ENCODE measurements at places on chromosomes 5 and 9.
A peak's percentile ranks its signal among the peaks of the same experiment; 100 is the strongest.

DNA sequence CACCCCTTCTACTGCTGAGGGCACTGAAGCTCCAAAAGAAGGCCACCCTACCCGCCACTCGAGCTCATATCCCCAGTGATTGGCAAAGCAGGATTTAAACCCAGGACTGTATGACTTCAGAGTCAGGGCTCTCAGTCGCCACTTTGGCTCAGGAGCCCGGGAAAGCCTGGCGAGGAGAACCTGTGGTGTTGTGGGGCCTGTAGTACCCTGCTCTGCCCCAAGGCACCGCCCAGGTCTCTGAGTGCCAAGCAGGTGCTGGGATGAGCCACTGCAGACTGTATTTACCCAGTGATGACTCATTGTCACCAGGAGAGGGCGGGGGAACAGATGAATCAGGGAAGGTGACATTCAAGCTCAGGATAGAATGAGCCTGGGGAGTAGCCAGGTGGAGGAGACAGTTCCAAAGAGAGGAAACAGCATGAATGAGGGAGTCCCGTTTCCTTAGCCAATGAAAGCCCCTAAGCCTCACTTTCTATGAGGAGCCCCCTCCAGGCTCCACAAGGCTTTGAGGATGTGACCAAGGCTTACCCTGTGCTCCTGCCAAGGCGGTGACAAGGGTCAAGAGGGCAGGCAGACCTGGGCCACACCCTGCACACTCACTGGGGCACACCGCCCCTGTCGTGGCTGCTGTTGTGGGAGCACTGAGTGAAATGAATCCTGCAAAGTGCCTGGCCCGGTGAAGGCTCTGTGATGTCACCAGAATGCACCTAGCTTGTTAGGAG is 17.8 kb upstream of the DPM2 start:
- peak; percentile 89 for DNase-seq

DNA sequence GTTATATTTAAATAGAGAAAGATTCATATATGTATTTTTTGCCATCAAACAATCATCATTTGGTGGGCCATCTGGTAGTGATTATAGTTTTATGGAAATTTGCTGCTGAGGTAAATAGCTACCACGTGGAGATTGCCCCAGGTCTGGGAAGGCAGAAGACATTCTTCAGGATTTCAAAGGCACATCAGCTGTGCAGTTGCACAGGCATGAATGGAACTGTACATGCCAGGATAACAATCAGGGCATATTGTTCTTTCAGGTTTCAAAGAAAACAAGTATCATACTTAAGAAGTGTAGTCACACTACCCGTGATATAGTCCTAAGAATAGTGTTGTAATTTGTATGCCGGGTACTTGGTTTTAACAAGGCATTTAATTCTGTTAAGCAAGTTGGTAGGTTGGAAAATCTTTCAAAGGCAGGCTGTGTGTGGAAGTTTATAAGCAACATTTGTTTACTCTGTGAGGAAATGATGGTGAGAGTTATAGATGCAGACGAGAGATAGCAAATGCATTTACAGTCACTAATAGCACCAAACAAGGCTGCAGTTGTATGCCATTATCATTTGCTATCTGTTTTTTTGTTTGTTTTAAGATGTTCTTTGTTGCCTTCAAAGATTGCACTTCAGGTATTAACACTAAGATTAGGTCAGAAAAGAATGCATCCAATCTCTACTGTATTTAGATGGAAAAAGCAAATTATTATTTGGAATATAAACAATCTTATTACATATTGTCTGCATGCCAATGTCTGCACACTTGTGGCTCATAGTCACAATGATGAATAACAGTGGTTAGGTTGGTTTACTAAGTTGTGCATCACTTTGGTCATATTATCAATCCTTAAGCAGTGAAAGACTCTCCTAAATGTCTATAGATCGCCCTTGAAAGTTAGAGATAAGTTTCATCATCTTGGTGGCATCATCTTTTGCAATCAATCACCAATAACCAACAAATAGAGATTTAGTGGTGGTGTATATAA is 55.3 kb downstream of the RPS23 start:
- DNase-seq: no peak

GRCh38 chr9:116174347-116174746 is 20.8 kb downstream of the PAPPA start:
- no peak for DNase-seq

DNA sequence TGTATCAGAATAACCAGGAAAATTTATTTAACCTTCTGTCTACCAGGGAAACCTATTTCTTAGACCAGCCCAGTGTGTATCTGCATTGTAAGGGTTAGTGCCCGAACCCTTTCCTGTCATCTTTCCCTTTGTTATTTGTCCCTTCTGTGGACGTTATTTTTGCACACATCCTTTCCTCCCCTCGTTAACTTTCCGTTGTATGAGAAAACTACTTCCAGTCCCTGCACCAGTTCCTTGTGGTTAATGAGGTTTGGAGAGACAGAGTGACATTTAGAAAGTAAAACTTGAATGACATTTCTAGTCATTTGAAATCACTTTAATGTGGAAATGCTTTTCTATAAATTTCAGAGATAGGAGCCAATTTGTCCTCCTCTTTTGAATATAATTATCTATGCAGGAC is 4.3 kb upstream of the IFNB1 start:
- no peak for DNase-seq

DNA sequence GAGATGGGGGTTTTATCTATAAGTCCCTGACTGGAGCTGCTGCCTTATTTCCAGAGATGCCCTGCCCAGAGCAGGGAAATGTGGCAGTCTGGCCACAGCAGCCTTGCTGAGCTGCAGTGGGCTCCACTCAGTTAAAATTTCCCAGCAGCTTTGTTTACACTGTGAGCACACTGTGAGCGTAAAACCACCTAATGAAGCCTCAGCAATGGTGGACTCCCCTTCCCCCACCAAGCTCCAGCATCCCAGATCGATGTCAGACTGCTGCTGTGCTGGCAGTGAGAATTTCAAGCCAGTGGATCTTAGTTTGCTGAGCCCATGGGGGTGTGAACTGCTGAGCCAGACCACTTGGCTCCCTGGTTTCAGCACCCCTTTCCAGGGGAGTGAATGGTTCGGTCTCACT is 208.7 kb upstream of the RAI14 start:
- DNase-seq: no peak

DNA sequence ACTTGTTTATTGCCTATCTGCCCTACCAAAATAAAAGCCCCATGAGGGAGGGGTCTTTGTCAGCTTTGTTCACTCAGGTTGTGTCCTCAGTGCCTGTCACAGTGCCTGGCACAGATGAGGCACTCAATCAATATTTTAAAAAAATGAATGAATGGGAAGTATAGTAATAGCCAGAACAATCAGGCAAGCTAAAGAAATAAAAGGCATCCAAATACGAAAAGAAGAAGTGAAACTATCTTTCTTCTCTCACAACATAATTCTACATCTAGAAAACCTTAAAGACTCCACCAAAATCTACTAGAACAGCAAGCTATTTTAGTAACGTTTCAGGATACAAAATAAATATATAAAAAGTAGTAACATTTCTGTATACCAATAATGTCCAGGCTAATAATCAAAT is 37.8 kb upstream of the C5orf63 start:
- no peak for DNase-seq

GRCh38 chr5:139141446-139142204 is 56.5 kb downstream of the SIL1 start:
- DNase-seq: no peak

DNA sequence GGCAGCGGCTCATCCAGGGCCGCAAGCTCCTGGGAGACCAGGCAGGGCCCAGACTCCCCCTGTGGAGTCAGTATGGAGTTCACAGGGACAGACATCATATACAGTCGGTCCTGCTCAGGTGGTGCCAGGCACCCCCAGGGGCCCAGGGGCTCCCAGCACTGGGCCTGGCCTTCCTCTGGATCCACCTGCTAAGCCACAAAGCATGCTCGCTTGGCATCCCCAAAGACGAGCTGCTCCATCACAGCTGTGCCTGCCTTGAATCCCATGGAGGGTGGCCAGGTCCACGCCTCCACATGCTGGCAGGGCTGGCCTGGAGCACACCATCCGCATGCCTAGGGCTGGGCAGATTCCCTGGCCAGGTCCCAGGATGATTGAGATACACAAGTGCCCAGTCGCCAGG is 4.6 kb downstream of the BICD2 start:
- no peak for DNase-seq

GRCh38 chr5:93307557-93307956 is 273.5 kb downstream of the NR2F1-AS1 start:
- DNase-seq: no peak

DNA sequence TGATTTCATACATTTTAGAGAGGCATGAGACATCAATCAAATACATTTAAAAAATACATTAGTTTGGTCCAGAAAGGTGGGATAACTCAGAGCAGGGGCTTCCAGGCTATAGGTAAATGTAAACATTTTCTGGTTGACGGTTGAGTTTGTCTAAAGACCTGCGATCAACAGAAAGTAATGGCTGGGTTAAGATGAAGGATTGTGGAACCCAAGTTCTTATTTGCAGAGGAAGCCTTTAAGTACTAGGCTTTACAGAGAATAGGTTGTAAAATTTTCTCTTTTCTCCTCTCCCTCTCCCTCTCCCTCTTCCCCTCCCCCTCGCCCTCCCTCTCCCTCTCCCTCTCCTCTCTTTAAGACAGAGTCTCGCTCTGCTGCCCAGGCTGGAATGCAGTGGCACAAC is 50.8 kb downstream of the PTTG1 start:
- no peak for DNase-seq

GRCh38 chr9:104329245-104329644 is 174.8 kb upstream of the OR13F1 start:
- DNase-seq: no peak

DNA sequence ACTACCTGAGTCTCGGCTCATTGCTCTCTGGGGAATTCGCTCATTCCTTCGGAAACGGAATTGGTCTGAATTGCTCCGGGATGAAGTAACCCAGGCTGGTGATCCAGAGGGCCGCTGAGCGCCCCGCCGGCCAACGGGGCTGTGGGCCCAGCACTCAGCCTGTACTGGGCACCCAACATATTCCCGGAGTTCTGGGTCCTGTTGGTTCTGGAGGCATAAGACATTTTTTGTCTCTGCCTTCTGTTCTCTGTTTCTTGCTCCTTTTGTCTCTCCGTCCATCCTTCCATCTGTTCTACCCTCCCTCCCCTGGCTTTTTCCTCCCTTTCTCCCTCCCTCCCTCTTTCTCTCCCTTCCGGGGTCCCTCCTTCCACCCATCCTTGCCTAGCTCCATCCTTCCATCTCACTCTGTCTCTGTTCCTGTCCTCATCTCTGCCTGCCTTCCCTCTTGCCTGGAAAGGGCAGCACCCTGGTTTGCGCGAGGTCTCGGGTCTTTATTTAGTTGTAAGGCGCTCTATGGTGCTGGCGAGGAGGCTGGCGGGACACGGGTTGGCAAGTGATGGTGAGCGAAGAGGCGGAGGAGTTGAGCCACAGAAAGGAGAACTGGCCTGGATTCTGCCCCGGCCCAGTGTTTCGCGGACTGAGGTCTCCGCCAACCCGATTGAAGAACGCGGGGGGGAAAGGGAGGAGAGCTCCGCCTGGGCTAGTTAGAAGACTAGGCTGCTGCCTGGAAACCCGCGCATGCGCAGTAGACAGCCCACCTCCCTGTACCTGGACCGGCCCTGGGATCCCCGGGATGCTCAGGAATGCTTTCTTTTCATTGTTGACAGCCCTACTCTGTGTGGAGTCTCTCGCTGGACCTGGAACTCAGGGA is 1468.0 kb downstream of the FOXD4L5 start:
- peak; percentile 85 for DNase-seq

DNA sequence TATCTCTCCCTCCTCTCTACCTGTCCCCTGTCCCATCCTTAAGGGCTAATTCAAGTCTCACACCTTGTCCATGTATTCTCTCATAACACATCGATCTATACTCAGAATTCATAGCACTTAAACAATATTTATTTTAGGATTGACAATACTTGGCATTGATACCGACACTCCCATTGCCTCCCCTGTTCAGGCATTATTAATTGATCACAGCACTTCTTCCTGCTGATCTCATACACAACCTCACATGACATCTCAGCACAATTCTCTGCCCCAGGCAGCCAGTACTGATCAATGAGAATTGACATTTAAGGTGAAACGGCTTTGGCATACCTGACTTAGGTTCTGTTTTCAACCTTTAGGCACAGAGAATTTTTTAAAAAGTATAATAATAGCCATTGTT is 582.4 kb upstream of the BRINP1 start:
- DNase-seq: no peak

DNA sequence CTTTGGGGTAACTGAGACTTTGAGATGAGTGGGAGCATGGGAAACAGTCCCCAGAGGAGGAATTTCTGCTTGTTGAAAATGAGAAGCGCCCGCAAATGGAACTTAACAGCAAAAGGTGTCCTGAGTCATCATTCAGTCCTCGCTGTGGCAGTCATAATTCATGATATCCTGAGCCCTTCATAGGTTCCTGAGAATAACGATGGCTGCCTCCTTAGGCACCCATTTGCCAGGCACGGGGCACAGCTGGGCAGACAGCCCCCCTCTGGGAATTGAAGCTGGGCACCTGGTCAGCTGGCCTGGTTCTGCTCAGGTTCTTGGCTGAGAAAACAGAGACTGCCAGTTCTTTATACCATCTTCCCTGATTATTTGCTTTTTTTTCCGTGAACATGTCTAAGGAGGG is 69.8 kb upstream of the EGFLAM start:
- DNase-seq: no peak

DNA sequence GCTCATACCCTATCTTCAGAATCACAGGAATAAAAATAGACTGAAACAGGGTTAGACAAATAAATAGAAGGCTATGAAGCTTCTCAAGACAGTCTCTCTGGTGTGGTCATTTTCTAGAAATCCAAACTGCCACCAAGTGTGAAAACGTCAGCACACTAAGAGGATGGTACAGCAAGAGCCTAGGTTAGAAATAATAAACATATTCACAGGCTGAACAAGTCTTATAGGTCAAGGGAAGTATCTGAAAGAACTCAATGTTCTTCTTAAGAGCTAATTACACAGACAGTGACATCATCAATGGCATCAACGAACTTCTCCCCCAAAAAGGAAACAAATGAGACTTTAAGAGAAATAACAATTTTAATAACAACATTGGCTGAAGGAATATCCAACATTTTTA is 22.7 kb upstream of the PLPP6 start:
- DNase-seq: no peak

DNA sequence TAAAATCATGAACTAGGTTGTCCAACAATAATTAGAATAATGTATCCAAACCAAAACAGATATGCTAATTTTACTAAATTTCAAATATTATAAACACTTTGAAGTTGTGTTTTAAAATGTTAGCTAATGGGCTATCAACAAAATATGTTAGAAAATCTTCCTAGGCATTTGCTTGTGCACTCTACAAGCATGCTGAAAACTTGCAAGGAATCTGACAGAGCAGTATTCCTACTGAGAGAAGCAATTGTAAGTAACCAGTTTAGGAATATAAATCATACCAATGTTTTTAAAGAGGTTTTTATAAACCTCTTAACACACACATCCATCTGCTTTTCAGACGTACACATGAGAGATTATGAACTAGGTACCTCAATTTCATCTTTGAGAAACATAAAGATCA is 228.4 kb upstream of the TBCA start:
- DNase-seq: no peak
